ENCODE measurements at places on chromosomes 13 and 19.

DNA sequence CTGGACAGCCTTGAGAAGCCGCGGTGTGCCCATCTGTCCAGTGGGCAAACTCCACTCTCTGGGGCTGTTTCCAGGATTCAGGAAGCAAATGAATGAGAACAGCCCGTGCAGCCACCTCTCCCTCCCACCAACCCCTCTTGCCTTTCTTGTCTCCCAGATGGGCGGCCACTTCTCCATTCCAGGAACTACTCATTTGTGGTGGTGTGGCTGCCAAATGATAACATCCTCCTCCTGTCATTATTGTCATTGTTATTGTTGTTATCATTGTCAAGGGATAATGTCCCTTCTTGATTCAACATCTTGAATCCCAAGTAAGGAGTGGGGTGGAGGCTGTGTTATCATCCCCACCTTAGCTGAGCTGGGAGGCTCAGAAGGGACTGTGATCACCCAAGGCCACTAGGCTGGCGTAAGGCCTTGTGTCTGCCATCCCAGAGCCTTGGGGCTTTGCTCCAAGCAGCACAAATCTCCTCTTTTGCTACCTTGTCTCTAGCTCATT, 1.6 kb downstream of the DNM2 start:
- DNase-seq: no peak

GRCh38 chr19:14479975-14480699, 5.0 kb upstream of the PTGER1 start:
- DNase-seq: peak; percentile 80

- DNase-seq: no peak
Measured at GRCh38 chr19:13100841-13101589, 1.6 kb downstream of the LYL1 start.

- DNase-seq: no peak
Measured at GRCh38 chr19:18344582-18344950, 4.2 kb downstream of the PGPEP1 start.

GRCh38 chr13:75512253-75512652, 25.4 kb downstream of the COMMD6 start:
- no peak for DNase-seq

DNA sequence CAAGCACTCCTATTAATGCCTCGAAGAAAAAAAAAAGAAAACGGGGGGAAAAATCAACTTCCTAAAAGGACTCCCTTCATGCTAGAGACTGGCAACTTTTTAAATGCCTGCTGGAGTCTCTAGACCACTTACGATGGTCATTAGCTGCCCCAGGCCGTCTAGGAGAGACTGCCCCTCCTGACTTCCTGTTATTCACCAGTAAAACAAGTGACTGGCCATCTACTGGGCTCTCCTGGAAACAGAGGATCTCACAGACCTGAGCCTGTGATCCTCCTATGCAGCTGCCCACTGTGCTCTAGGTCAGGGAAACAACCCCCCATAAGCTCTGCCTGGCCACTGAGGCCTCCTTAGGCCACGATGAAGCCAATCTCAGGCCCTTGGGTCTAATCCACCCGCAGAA, 7.4 kb downstream of the ZNF266 start:
- no peak for DNase-seq

DNA sequence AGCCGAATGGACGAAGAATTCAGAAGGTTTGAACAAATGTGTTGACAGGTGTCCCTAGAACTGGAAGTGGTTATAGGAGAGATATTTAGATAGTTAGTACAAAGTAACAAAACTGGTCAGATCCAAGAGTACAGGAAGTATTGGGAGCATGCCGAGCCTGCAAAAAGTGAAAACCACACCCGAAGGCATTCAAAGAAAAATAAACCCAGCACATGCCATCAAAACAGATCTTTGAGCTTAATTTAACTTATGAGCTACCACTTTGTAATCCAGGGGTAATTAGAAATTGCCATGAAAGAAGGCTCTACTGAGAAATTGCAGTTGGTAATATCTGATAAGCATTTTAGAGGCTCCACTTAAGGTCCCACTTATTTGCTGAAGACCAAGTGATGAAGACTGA, 214.2 kb downstream of the DNAJC15 start:
- DNase-seq: no peak

DNA sequence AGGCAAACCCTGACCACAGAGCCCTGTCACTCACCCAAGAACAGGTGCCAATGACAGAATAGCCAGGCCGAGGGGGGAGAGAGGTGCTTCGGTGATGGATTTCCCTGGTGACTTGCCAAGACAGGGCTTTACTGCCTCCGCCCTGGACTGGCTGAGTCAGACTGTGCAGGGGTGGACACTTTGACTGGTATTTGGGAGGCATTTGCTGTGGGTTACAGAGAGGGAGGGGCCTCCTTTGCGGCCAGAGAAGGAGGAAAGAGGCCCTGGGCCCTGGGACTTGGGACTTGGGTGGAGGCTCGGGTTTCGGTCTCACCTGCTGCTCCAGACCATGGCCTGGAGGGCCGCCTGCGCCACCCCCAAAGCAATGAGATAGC, 4.6 kb upstream of the EPS8L1 start:
- DNase-seq: no peak

DNA sequence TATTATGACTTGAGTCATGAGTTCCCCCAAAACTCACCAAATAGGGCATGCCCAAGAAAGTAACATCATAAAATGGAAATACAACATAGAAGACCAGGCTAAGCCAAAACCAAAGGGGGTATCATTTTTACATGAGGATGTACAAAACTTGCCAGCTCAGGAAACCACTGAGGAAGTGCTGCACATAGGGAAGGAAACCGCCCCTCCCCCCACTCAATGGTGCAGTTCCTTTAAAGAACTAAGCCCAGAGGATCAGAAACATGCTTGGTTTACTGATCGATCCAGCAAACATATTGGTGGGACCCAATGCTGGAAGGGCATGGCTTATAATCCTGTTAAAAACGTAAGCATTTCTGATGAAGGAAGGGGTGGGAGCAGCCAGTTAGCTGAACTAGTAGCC, 4.2 kb upstream of the ZNF486 start:
- DNase-seq: no peak

GRCh38 chr13:110907951-110908898, 6.6 kb downstream of the ANKRD10 start:
- no peak for DNase-seq

DNA sequence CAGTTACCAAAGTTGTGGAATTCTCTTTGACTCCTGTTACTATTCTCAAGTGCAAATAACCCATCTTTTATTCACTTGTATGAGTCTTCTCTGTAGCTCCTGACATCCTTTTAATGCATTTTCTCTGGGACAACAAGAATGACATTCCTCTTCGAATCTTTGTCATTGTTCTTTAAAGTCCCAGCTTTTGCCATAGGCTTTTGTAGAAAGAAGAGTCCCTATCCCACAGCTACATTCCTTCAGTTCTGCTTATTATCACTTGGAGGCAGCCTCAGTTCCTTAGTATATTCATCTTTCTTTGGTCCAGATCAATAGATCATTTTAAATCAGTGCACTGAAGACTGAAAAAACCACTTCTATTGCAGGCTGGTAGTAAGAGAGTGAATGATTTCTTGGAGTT, 560.2 kb downstream of the DACH1 start:
- no peak for DNase-seq

DNA sequence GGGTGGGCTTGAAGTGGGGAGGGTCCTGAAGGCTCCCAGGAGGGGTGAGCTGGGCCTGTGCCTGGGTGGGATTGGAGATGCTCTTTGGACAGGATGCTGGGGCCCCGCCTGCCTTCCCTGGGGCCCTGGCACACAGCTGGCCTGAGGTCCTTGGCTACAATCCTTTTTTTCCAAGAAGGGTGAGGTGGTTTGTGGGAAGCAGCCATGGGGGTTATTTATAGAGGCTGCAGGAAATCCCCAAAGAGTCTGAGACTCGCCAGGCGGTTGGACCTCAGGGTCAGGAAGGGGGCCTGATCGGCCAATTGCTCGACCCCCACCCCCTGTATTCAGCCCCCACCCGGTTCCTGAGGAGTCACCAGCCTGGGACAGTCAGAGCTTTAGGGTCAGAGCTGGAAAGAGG, 10.0 kb downstream of the GTPBP3 start:
- DNase-seq: no peak

GRCh38 chr19:35908973-35909683, 1.0 kb upstream of the TYROBP start:
- DNase-seq: no peak

- no peak for DNase-seq
Measured at GRCh38 chr13:97953376-97953970, at the start of gene IPO5. Gene IPO5, plus strand, starts transcription at chr13:97953675. Its CDS starts 23,022 bp downstream, at chr13:97976697.

DNA sequence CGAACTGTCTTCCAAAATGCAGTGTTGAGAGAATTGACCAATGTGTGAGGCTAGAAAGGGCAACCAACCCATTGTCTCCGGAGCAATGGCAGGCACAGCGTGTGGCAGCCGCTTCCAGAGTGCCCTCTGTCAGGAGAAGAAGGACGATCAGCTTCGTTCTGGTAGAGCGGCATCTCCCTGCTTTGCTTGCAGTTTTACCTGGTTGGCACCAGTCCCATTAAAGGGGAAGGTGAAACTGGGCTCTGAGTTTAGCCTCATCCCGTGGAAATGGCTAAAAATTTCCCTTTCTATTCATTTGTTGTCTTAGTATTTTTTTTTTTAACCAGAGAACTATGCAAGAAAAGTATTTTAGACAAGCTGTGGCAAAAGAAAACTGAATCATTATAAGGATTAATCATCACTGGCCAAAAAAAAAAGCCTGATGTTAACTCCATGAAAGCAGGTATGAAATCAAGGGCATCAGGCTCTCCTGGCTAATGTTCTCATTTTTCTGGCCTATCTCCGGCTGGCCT, 81.5 kb upstream of the SLC7A1 start:
- no peak for DNase-seq

DNA sequence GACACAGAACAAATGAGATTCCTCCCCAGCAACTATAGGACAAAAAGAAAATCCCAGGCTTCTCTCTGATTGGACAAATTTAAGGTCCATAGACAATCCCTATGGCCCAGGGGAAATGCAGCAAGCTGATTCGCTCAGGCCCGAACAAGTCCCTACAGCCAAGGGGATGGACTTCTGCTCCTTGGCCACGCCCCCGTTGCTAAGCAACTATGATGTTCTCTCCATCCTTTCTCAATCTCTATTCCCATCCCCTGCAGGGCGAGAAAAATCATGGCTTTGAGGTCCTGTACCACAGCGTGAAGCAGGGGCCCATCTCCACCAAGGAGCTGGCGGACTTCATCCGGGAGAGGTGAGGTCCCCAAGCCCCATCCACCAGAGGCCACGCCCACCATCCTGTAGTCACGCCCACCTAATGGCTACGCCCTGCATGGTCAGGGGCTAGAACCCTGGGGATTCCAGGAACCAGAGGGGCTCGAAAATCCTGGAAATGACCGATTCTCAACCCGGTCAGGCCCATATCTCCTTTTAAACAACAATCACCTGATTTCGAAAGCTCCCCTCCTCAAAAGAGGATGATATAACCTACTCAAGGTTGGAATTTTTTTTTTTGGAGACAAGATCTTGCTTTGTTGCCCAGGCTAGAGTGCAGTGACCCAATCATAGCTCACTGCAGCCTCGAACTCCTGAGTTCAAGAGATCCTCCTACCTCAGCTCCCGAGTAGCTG, 11.4 kb downstream of the FCHO1 start:
- peak; percentile 86 for DNase-seq

GRCh38 chr19:33895366-33895765, 98.7 kb downstream of the KCTD15 start:
- no peak for DNase-seq

DNA sequence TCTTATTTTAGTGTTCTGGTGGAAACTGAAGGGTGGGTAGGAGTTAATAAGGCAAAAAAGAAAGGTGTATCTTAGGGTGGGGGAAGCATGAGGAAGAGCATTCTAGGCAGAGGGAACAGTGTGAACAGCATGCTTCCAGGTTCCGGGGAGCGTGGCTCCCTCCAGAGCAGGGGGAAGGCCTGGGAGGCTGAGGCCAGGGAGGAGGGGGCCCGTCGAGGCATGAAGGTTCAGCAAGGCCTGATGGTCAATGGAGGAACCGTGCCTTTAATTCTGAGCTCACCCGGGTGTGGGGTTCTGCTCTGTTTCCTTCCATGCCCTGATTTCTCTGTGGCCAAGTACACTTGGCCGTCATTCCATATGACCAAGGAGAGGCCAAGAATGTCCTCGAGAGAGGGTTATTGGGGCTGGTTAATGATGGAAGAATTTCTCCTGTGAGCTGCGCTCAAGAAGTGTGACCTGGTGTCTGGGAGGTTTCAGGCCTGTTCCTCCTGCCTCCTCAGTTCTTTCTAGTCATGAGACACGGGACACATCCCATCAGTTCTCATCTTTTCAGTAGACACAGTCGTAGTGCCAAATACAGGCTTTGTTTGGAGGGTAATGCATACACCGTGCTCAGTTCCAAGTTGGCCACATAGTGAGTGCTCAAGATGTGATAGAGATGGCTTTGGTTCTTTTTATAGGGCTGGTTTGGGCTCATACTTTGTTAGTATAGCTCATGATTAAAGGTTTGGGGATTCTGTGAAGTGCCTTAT, 73.6 kb downstream of the SIPA1L3 start:
- DNase-seq: no peak

DNA sequence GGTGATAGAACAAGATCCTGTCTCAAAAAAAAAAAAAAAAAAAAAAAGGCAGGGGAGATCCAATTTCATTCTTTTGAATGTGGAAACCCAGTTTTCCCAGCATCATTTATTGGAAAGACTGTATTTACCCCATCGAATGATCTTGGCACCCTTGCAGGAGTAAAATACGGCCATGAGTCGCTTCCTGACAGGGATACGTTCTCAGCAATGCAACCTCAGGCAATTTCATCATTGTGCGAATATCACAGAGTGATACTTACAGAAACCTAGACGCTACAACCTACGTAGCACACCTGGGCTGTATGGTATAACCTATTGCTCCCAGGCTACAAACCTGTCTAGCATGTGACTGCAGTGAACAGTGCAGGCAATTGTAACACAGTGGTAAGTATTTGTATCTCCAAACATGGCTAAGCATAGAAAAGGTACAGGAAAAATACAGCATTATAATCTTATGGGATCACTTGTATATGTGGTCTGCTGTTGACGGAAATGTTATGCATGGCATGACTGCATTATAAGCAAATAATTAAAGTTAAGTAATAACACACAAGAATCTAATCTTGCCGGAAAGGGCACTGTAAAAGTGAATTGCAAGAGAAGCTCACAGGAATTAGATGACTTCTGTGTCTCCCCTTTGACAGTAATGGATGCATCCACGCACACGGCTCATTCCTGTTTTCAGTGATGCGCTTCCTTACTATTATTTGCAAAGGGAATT, 24.1 kb downstream of the RFX2 start:
- DNase-seq: no peak

GRCh38 chr13:108176685-108177274, 38.6 kb downstream of the LIG4 start:
- DNase-seq: peak; percentile 7

DNA sequence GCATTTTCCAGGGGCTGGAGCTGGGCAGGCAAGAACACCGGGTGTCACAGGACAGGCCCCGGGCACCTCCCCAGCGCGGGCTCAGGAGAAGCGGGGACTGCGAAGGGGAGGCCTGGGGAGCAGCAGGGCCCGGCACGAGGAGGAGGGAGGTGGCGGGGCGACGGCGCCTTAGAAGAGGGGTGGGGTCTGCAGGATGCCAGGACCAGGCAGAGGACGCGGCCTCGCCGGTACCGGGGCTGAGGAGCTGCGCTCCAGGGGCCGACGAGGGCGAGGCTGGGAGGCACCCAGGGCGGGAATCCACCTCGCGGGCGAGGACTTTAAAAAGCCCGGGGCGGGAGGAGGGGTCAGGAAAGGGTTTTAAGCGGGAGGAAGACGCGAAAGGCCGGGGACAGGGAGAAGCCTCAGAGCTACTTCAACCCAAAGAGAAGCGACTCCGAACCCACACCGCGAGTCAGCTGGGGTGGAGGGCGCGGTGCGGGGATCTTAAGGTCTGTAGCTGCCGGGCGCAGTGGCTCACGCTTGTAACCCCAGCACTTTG, 665 bp downstream of the ZNF347 start:
- no peak for DNase-seq
